Esophagus muscularis mucosa (tissue), 4 donors: ENCODE measurements at places on chromosomes 2 and 18. TPM values are rescaled to one million over a fixed set of nuclear protein-coding genes. Genes with fewer than 3 reads are reported as not detected.

DNA sequence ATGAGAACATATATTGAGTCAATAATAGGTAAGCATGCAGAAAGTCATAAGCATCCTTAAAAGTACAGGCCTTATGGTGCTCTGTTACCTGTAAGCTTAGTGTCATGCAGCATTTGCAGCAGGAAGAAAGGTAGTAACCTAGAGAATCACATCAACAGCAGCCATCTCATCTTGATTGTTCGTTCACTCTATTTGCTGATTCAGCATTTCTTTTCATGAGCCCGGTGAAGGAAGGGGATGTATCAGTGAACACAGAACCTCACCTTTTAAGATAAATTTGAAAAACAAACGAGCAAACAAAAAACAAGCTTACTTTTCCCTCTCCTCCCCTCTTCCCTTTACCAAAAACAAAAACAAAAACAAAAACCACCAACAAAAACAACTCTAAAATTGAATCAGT lies 89.9 kb downstream of the MIB1 start:
- DNase-seq, result no peak

GRCh38 chr2:10365412-10365811 lies 62.7 kb downstream of the HPCAL1 start:
- no peak for DNase-seq

- no peak for DNase-seq
These were observed 47.4 kb downstream of the TSPYL6 start for GRCh38 chr2:54208364-54209240.

Gene IGFBP5
- total RNA-seq, result 547 TPM

- DNase-seq, result no peak
These were observed 117.0 kb upstream of the RIOK3 start for GRCh38 chr18:23336101-23336500.

DNA sequence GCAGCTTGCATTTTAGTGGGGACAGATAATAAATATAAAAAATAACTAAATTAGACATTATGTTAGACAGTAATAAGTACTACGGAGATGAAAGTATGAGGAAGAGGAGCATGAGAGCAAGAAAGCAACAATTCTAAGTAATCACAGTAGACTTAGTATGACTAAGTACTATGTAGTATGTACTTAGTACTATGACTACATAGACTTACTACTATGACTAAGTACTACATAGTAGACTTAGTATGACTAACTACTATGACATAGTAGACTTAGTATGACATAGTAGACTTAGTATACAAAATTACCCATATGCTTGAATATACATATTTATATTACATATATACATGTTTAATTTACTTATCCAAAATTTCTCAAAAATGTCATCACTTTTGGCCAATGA lies 29.3 kb downstream of the CDH20 start:
- no peak for DNase-seq

DNA sequence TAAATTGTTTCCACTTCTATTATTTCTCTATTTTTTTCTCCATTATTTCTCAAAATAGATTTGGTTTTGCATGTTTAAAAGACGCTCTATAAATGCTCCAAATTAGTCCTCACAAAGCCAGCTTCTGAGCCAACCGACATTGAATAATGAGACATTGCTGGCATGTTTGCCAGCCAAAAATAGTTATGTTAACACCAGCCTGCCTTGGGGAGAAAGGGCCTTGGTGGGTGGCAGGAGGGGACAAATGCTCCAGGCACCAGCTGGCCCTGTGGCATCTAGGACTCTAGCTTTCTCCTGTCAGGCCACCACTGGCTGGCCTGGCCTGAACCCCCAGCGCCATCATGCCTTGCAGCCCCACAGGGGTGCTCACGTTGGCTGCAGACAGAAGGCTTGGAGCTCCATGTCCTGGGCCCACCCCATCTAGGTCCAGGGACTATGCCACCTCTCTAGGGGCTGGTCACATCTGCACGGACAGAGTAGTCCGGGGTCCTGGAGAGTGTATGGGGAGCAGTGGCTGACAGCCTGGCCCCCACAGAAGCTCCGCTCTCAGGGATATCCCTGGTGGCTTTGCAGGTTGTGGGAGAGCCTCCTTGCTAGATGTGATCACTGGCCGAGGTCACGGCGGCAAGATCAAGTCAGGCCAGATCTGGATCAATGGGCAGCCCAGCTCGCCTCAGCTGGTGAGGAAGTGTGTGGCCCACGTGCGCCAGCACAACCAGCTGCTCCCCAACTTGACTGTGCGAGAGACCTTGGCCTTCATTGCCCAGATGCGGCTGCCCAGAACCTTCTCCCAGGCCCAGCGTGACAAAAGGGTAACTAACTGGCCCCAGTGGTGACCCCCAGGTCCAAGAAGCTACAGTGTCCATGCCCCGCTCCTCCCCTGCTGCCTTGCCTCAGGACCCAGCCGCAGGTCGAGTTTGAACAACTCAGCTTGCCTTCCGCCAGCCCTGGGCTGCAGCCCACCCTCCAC lies 12.5 kb downstream of the ABCG8 start:
- DNase-seq, result no peak

DNA sequence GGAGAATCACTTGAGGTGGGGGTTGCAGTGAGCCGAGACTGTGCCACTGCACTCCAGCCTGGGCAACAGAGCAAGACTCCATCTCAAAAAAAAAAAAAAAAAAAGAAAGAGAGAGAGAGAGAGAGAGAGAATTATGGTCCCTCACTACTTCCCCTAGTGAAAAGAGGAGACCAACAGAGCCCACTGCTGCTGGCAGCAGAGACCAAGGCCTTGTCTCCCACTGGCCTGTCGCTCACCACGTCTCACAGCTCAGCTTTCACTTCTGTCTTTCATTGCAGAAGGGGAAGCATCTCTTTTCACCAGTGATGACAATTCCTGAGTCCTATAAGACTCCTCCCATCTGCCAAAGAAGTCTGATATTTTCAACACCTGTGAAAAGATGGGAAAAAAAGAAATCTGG lies 81.3 kb downstream of the CLHC1 start:
- DNase-seq, result no peak

- no peak for DNase-seq
These were observed 165.4 kb downstream of the KCNE4 start for GRCh38 chr2:223217373-223217772.

DNA sequence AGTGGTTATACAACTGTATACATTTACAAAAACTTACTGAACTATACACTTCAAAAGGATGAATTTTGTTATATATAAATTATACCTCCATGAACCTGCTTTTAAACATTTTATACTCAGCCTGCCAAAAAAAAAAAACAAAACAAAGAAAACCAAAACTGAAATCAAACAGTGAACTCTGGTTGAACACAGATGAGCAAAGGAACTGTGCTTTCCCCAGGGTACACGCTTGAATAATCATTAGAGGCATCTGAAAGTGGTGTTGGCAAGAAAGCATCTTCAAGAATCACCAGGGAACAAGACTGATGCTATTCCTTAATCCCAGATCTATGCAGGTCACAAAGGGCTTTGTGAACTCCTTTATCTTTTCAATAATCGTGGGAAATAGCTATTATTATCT lies 77.0 kb upstream of the LYPD1 start:
- no peak for DNase-seq

- DNase-seq, result peak; percentile 92
These were observed 177.7 kb downstream of the TMEM247 start for GRCh38 chr2:46657042-46657504.

Gene CHST9
- total RNA-seq, result 2.0 TPM

DNA sequence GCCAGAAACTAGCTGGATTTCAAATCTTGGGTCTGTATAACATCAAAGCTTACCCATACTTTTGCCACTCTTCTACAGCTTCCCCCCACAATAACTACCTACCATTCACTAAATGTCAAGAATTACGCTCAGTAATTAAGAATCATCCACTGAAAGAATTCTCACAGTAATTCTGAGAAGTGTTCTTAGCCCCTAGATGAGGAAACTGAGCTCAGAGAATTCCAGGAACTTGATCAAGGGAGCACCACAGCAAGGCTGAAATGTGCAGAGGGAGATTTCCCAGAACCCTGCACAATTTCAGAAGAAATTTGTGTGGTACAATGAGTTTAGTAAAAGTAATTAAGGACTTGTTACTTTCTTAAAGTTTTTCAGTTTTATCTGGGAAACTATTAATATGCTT lies 194.5 kb upstream of the STK17B start:
- DNase-seq, result no peak

GRCh38 chr2:10444463-10444862 lies 3.7 kb downstream of the ODC1 start:
- DNase-seq, result no peak

Gene PRKAG3
- total RNA-seq, result not detected

DNA sequence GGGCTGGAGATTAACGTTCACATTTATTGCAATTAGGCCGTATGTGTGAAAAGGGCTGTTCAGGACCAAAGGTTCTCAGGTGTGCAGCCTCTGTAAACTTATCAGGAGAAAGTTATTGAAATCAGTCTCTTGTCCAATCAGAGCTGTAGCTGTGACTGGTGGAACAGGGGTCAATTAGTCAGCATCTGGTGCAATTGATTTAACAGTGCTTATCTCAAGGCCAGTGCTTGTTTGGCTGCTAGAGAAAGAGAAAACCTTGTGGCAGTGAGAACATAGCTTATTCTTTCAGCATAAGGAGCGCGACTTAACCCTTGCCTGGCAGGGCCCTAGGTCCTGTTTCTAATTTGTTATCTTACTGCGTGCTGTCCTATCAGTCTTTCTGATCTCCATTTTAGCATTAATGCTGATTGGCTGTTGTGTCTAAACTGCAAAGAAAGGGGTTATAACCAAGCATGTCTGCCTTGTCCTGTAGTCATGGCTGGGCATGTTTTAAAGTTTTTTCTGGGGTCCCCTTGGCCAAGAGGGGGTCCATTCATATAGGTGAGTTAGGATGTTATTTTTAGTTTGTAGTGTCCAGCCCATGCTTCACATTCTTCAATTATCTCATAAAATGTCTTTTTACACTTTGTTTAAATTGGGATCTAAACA lies 66.4 kb downstream of the CYB5A start:
- DNase-seq, result no peak

DNA sequence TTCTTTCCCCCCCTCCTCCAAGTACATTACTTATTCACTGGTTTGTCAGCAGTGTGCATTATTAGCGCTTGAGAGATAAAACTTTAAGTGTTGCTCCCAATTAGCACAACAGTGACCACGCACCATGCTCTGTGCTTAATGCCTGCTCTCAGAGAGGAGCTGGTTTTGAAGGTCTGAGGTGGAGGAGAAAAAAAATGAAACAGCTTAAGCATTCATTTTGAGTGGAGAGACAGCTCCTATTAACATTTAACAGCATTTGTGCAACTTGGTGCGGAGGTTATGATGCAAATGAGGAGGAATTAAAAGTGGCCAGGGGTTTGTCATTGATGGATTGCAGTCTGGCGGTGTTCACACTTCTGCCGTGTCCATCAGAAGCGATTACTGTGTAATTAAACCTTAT lies 141.8 kb downstream of the FIGN start:
- no peak for DNase-seq

GRCh38 chr18:55996717-55997116 lies 408.7 kb upstream of the TCF4 start:
- no peak for DNase-seq

GRCh38 chr2:108612514-108613183 lies 78.4 kb downstream of the LIMS1 start:
- no peak for DNase-seq

Gene HOXD8
- total RNA-seq, result 4.6 TPM

Gene GKN2
- not detected for total RNA-seq

Gene SF3B1
- 91.5 TPM for total RNA-seq

GRCh38 chr2:134217924-134218323 lies 35.9 kb upstream of the MGAT5 start:
- DNase-seq, result no peak

DNA sequence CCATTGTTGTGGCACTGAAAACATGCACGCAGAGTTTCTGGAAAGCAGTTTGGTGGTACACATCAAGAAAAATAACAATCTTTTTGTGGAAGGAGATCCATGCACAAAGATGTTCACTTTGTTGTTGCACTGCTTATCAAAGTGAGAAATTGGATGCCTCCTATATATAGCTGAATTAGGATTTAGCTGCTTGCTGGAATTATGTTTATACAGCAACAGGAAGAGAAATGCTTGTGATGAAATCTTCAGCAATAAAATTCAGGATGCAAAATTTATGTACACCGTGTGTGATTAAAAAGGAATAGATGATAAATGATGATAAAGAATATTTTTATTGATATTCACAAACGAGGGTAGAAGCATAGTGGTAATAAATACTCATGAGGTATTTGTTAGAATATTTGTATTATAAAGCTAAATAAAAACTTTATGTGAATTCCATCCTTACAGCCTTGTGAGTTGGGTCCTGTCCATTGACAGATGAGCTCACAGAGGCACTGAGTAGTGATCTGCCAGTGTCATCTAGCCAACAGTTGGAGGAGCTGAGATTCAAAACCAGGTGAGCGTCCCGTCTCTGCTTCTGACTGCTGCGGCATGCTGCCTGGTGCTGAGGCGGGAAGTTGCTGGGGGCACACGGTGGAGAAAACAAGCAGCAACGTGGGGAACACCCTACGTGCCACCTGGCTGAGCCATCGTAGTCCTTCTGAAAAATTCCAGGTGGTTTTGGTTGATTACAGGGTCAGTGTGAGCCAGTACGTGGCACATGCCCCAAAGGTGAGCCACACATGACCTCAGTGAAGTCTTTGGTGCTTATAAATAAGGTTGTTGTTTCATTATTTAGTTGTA lies 80.2 kb downstream of the ASAP2 start:
- DNase-seq, result no peak

DNA sequence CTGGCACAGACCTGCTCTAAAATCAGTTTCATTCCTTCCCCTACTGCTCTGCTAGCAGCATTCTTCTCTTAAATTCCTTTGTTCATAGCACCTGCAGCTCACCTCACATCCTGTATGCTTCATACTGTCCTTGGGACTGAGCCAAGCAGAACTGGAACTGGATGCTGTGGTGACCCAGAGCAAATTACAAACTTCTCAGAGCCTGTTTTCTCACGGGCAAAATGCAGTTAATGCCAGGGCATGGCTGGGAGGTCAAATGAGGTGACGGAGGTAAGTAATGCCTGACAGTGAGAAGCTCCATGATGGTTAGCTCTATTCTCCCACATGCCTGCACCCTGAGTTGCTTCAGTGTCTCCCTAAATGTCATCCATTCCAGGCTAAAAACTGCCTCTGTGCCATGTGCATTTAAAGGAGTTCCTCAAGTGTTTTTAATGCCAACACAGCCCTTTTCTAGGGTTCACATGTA lies 29.7 kb downstream of the C2orf42 start:
- no peak for DNase-seq

- no peak for DNase-seq
These were observed 4.9 kb downstream of the ATP5MC3 start for GRCh38 chr2:175176624-175177023.
